Thoracic aorta (tissue), 2 donors: ENCODE measurements at places on chromosomes 13 and 19.

DNA sequence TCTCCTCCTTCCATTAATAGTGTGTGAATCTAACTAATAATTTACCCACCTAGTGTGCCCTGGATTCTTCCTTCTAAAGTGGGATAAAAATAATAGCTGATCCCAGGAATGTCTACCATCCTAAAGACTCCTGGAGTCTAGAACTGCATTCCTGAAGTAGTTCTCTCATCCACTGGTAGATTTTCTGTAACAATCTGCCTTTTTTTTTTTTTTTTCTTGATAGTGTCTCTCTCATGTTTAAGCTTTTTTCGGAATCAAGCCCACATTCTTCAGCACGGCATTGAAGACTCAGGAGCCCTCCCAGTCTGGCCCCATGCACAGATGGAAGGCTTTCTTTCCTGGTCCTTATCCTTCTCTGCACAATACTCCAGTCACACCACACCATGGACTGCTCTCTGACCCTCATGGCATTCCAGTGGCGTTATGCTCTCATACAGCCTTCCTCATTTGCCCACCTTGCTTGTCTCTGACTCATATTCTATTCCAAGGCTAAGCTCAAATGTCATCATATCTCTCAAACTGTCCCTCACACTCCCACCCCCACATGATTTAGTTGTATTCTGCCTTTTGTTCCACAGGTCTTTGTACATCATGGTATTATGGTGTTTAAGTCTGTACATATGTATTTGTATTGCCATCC, 68.7 kb upstream of the FRY start:
- H3K4me1 ChIP-seq, result peaks cover 11% of the 10 kb centered on the region
- no peak overlapping the region for H3K27ac ChIP-seq
- no peaks in the 10 kb centered on the region for H3K36me3 ChIP-seq
- DNase-seq, result no peak
- H3K4me3 ChIP-seq, result no peak overlapping the region

GRCh38 chr19:4981681-4981958, 12.7 kb downstream of the KDM4B start:
- H3K27ac ChIP-seq, result no peak overlapping the region
- no peaks in the 10 kb centered on the region for H3K36me3 ChIP-seq
- DNase-seq, result no peak
- H3K27me3 ChIP-seq, result no peaks in the 10 kb centered on the region
- no peak overlapping the region for H3K4me3 ChIP-seq

DNA sequence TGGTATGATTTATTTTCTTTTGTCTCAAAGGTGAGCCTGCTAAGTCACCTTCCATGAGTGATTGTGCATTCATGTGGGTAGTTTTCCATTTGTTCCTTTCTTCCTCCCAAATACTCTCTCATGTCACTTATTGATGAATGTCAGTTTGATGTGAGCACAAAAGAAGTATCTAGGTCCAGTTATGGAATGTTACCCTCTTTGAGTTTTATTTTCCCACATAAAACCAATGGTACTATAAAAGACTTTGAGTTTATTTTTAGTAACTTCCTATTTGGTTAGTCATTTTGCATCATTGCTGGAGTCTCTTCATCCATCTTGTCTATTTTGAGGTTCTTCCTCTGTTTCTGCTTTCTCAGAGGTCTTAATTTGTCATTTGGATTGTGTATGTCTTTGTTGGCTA, 321.3 kb downstream of the GPC6 start:
- H3K27ac ChIP-seq, result no peak overlapping the region
- peaks cover 8% of the 10 kb centered on the region for H3K4me1 ChIP-seq
- H3K27me3 ChIP-seq, result no peaks in the 10 kb centered on the region
- no peak for DNase-seq
- H3K36me3 ChIP-seq, result no peaks in the 10 kb centered on the region

GRCh38 chr19:37928527-37929286, 21.7 kb downstream of the SIPA1L3 start:
- H3K27ac ChIP-seq, result no peak overlapping the region
- no peaks in the 10 kb centered on the region for H3K27me3 ChIP-seq
- H3K4me3 ChIP-seq, result no peak overlapping the region
- no peak for DNase-seq
- no peaks in the 10 kb centered on the region for H3K36me3 ChIP-seq

DNA sequence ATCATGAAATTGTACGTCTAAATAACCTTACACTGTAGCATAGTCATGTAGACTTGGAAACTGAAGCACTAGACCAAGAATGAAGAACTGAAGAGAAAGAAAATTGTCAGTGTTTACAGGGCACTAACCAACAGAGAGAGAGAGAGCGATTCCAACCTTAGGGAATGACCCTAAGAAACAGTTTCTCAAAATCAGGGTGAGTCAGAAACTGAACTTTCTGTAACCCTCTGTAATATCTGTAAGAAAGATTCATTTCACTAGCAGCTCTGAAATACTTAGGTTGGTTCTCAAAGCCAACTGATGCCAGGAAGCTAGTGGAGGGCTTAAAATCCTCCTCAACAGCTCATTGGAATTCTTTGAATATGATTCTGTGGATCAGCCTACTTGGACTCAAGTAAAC, 936.9 kb downstream of the EFNB2 start:
- no peaks in the 10 kb centered on the region for H3K27me3 ChIP-seq
- DNase-seq, result no peak
- no peaks in the 10 kb centered on the region for H3K36me3 ChIP-seq
